COLO829 (cell line): ENCODE measurements at places on chromosomes 2 and 18.
A peak's percentile ranks its signal among the peaks of the same experiment; 100 is the strongest.

- DNase-seq, result no peak
Measured at GRCh38 chr2:194822657-194823056, 834.4 kb upstream of the SLC39A10 start.

DNA sequence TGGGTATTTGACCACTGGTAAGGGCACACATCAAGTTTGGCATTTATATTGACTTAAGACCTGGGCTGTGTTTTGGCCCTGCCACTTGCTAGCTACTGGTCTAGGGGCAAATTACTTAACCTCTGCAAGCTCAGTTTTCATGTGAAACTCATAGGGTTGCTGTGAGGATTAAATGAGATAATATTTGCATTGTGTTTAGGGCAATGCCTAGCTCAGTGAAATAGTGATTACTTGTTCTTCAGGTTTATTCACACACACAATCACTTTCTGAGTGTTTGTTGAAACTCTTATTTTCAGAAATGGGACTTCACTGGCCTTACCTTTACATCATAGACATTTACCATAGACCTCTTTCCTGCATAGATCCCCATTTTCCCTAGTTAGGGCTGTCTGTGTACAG lies 12.3 kb downstream of the CERS6 start:
- no peak for DNase-seq

GRCh38 chr2:72994282-72994990 lies 77.1 kb downstream of the SFXN5 start:
- DNase-seq, result no peak

GRCh38 chr2:27049422-27050280 lies 1.8 kb upstream of the AGBL5 start:
- no peak for DNase-seq

- no peak for DNase-seq
Measured at GRCh38 chr18:44539926-44540325, 140.8 kb upstream of the SETBP1 start.

- DNase-seq, result no peak
Measured at GRCh38 chr2:107811411-107811810, 15.3 kb upstream of the RGPD4 start.

DNA sequence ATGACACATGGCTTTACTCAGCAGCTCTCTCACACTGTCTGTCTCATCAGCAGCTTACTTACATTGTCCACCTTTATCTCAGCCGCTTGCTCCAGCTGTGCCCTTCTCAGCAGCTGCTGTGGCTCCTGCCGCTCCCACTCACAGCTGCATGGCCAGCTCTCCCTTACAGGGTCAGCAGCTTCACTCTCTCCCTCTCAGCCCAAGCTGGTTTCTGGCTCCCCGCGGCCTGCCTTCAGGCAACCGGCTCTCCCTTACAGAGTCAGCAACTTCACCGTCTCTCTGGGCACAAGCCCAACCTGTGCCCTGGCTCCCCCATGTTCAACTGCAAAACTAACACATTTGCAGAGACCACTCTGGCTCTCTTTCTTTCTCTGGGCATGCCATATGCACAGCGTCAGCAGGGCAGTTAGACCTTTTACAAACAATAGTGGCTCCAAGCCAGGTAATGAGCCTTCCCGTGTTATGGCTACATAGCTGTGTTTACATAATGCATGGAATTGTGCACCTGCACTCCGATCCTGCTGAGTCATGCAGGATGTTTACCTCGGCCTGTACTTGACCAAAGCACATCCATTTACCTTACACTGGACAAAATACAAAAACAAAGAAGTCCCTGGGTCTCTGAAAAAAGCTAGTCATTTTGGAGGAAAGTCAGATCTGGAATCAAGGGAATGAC lies 167.3 kb downstream of the DOK6 start:
- DNase-seq, result no peak

DNA sequence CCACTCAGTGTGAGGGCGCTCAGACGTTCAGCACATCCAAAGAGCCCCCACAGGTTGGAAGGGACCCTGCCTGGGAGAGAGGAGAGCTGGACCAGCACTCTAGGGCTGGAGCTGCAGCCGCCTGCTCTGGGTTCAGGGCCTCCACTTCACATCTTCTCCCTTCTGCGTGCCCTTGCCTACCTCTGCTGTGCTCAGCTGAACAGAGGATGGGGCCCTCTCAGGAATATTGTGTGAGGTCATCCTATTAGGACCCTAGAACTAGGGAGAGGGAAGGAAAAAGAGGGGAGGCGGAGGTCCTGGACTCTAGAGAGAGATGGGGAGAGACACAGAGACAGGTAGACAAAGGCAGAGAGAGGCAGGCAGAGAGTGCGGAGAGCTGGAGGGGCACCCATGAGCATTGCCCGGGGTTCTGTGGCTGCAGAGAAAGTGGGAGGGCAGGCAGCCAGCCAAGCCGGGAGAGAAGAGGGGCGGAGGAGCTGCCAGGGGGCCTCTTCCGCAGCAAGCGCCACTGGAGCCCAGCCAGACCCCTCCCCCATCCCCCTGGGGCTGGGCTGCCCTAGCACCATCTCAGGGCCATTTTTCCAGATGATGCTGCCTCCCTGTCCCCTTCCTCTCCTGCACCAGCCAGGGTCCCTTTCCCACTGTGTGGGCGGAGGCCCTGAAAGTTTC lies 8.3 kb upstream of the TNS1 start:
- no peak for DNase-seq

GRCh38 chr2:127695491-127696472 lies 5.5 kb upstream of the SFT2D3 start:
- no peak for DNase-seq

DNA sequence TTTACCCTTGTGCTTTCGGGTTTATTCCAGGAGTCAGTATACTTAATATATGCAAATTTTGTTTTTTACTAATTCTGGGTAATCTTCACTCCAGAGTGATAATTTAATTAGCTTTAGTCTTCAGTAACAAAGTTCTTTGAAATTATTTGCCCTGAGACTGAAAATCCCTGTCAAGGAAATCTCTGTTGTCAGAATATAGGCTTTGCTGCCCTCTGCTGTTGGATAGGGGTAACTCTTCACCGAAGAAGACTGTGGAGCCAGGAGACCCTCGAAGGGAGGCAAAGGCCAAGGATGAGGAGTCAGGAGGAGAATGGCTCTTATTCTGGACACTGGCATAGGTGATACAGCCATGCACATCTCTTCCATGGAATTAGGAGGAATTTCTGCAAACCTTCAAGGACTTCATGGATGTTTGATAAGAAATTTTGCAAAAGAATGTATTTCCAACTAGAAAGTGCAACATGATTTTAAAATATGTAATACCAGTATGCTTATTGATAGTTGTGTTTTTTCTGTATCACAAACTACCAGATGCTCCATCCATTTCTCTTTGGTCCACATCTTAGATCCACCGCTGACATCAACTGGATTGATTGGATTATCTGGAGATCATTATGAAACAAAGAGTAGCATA lies 182.3 kb downstream of the RDH14 start:
- DNase-seq, result peak; percentile 57

DNA sequence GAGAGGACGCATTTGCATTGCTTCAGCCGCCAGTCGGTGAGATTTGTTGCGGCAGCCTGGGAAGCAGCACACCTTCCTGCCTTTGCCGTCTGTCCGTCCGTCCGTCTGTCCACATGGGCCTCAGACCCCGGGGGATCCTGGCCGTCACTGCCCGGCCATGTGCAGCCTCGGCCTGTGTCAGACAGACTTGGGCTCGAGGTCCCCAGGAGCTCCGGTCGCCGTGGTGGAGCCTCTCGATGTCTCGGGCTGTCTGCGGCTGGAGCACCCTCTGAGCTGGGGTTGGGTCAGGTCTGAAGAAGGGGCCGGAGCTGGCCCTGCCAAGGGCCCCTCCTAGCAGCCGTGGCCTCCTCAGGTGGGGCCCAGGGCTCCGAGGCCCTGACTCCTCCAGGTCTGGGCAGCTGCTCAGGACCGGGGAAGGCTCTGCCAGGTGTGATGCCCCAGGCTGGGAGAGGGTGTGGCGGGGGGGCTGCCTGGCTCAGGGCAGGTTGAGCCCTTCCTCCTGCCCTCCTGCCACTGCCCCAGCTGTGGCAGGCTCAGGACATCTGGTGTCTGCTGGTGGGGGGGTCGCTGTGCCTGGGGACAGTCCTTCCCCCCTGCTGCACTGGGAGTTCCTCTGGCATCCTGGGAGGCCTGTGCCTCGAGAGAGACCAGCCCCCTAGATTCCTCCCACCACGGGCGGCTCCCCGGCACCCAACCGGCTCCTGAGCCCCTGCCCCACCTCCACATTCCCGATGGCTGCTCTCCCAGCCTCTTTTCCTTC lies 11.8 kb downstream of the NEU4 start:
- no peak for DNase-seq

- no peak for DNase-seq
Measured at GRCh38 chr18:12296087-12296403, 12.0 kb upstream of the TUBB6 start.

DNA sequence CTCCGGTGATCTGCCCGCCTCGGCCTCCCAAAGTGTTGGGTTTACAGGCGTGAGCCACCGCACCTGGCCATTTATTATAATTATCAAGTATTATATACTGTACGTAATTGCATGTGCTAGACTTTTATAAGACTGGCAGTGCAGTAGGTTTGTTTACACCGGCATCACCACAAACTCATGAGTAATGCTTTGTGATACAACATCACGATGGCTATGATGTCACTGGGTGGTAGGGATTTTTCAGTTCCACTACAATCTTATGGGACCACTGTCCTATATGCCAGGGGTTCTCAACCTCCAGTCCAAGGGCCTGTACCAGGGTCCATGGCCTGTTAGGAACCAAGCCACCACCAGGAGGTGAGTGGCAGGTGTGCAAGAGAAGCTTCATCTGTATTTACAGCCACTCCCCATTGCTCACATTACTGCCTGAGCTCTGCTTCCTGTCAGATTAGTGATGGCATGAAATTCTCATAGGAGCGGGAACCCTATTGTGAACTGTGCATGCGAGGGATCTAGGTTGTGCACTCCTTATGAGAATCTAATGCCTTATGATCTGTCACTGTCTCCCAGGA lies 9.4 kb downstream of the SCYGR4 start:
- DNase-seq, result no peak

- no peak for DNase-seq
Measured at GRCh38 chr2:20035955-20036666, 15.3 kb downstream of the LAPTM4A start.

- no peak for DNase-seq
Measured at GRCh38 chr2:88711897-88712296, 20.4 kb downstream of the RPIA start.

- DNase-seq, result no peak
Measured at GRCh38 chr2:202251494-202251893, 13.1 kb upstream of the SUMO1 start.

DNA sequence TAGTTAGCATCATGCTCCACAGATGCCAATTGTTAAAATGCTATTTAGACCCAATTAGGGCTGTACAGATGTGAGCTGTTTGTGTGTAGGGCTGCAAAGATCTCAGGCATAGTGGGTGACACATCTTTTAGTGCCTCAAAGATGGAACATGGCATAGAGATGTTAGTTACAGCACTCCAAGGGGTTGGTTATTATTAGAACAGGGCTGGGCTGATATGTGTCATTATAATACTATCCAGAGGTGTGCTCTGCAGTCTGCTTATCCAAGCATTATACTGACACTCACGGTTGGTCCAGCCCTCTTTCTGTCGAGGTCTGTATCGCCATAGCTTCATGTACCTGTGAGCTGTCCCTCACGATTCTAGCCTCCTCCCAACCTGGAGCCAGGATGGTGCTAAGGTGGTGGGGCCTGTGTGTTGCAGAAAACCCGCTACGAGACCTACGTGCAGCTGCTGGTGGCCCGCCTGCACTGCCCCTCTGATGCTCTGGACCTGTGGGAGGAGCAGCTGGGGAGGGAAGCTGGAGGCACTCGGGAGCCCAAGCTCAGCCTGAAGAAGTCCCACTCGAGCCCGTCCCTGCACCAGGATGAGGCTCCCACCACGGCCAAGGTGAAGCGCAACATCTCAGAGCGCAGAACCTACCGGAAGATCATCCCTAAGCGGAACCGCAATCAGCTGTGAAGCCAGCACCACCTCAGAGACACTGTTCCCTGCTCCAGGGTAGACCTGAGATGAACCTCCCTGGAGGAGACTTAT lies 27.1 kb downstream of the PSD4 start:
- no peak for DNase-seq

- peak; percentile 34 for DNase-seq
Measured at GRCh38 chr18:62324917-62325805, at the start of gene TNFRSF11A. TNFRSF11A (plus strand) TSS chr18:62325310; CDS start chr18:62325353, 43 bp downstream.

DNA sequence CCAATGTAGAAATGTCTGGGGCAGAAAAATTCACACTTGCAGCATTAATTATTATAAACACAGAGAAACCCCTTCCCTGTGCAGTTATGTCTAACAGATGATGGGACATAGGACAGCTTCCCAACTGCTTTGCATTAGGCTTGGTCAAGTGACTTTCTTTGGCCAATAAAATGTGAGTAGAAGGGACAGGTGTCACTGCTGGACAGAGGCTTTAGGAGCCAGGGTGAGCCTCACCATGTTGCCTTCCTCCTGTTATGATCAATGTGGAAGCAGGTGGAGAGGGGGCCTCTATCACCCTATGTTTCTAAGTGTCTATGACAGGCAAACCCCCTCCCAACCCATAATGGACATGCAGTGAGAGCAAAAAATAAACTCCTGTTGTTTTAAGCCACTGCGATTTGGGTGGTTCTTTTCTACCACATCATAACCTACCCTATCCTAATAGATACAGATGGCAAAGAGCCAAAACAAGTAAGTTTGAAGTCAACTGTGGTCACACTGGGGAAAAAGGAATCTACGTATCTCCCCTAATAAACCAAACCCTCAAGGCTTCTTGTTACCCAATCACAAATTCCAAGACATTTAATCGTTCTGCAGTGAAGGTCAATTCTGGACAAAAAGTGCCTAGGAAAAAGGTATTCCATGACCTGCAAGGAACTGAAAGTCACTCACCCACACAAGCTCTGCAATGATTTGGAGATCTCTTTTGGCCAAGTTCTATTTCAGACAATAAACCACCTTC lies 28.6 kb upstream of the POU3F3 start:
- no peak for DNase-seq

DNA sequence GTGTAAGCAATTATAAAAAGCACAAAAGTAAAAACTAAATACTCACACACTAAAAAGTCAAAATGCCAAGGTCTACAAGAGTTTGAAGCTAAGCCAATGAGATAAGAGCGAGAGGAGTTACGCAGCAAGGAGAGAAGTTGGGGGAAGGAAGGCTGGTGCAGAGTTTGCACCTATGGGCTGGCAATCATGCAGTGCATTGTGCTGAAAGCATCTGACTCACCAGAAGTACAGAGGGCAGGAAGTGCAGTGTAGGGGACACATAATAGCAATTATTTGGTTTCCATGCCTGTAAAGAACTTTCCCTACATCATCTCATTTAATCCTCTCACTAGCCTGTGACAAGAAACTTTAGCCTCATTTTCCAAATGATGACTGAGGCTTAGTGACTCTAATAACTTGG lies 142.7 kb upstream of the KYNU start:
- DNase-seq, result no peak

DNA sequence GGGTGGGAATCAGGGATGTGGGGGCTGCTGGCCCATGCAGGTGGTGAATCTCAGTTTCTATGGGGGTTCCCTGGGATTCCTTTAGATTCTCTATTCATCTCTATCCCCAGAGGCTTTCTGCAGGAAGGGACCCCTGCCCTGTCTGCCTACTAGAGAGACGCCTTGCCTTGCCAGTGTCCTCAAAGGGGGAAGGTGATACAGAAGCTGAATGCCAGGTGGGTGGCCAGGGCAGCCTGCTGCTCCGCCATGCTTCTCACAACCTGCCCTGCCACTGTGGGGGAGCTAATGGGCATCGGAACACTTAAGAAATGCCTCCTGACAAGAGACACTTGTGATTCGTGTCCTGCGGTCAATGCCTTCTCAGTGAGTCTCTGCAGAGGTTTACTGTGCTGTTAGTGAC lies 368.4 kb downstream of the EN1 start:
- no peak for DNase-seq

- DNase-seq, result peak; percentile 93
Measured at GRCh38 chr2:15730545-15731212, 139.0 kb downstream of the DDX1 start.

- DNase-seq, result no peak
Measured at GRCh38 chr18:12258719-12259705, 4.9 kb downstream of the CIDEA start.
